ENCODE measurements at places on chromosomes 6 and 20.
A peak's percentile ranks its signal among the peaks of the same experiment; 100 is the strongest.

DNA sequence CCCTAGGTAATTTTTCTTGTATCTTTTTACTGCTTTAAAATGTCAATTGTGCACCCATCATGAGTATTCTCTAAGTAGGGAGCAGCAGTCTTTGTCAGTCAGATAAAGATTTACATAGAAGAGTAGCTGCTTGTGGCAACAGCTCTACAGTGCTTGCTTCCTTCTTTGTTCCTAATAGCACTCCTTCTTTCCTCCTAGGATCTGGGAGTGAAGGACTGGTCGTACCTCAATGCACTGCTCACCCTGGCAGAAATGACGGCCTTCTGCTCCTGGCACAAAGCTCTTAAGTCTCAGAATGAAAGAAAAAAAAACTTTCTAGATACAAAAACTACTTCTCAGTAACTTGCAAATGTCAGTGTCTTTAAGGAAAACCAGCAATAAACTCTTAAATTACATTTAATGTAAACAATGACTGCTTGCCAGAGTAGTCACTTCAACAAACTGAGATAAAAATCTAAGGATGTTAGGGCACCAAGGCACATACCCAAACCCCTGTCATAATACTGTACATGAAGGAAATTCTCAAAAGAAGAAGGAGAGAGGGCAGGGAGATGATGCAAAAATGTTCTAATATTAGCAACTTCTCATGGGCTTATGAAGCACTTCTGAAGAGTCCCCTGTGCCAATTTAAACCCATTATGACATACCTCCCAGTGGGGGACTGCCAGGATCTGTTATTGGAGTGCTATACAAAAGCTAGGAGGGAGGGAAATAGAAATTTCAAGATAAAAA, 34.0 kb downstream of the NCOA6 start:
- DNase-seq: no peak

GRCh38 chr6:24858177-24858653, 59.5 kb upstream of the ARMH2 start:
- DNase-seq: no peak

DNA sequence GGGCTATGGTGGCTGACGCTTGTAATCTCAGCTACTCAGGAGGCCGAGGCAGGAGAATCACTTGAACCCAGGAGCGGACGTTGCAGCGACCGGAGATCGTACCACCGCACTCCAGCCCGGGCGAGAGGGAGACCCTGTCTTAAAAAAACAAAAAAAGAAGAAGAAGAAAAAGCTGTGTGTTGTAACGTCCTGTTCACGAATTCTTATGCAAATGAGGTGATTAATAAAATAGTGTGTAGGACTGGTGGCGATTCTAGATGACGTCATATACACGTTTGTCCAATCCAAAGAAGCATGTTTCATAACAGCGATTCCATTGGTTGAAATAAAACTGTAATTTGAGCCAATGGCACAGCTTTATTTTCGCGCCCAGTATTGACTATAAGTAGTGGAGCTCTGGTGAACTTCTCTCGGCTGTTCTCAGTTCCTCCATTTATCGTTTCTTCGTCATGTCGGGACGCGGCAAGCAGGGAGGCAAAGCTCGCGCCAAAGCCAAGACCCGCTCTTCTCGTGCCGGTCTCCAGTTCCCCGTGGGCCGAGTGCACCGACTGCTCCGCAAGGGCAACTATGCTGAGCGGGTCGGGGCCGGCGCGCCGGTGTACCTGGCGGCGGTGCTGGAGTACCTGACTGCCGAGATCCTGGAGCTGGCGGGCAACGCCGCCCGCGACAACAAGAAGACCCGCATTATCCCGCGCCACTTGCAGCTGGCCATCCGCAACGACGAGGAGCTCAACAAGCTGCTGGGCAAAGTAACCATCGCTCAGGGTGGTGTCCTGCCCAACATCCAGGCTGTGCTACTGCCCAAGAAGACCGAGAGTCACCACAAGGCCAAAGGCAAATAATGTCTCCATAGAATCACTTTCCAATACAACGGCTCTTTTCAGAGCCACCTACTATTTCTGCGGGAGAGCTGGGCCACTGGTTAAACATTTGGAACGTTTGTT, 47.0 kb downstream of the OR2B2 start:
- peak; percentile 43 for DNase-seq

- no peak for DNase-seq
Observed at GRCh38 chr20:49549801-49550551, 18.0 kb downstream of the PTGIS start.

- peak; percentile 52 for DNase-seq
Observed at GRCh38 chr6:108560463-108561308, at the start of gene FOXO3. FOXO3 (plus strand) TSS chr6:108560917; CDS start chr6:108561209, 292 bp downstream.

DNA sequence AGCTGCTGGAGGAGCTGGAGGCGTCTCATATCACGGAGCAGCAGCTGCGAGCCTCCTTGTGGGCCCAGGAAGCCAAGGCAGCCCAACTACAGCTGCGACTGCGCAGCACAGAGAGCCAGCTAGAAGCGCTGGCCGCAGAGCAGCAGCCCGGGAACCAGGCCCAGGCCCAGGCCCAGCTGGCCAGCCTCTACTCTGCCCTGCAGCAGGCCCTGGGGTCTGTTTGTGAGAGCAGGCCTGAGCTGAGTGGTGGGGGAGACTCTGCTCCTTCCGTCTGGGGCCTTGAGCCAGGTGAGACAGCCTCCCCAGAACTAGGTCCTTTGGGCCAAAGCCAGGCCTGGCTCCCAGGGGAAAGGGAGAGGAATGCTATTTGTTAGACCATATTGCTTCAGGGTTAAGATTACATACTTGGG, 31.7 kb downstream of the C20orf173 start:
- DNase-seq: no peak

DNA sequence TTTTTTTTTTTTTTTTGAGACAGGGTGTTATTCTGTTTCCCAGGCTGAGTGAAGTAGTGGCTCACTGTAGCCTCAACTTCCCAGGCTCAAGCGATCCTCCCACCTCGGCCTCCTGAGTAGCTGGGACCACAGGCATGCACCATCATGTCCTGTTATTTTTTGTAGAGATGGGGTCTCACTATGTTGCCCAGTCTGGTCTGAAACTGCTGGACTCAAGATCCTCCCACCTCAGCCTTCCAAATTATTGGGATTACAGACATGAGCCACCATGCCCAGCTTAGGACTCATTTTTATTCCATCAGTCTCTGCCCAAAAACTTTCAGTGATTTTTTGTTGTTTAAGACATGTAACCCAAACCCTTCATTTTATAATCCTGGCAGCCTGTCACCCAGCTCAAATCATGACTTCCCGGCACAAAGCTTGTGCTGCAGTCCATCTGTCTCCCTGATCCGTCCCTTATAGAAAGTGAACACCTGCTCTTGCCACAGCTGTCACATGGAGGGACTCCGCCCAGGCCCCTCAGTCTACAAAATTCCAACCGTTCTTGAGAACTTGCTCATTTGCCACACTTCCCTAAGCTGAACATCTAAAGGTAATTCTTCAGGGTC, 183.9 kb upstream of the JARID2 start:
- no peak for DNase-seq

DNA sequence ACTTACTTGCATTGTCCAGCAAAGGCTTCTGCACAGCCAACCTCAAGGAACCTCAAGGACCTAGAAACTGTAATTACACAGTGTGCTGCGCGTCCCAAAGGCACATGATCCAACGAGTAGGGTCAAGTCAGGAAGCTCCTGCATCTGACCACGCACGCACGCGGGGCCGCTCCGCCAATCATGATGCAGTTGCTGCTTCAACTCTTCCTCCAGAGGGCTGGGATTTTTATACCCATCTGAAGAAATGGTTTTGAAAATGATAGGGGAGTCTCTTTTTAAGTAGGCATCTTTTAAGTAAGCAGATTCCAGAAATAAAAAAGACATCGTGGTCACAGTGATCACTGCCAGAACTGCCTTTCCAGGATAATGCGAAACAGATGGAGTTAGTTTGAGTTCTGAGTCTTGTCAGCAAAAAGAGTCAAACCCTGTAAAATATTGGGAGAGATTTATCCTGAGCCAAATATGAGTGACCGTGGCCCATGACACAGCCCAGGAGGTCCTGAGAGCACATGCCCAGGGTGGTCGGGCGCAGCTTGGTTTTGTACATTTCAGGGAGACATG, 34.0 kb downstream of the KIF25 start:
- DNase-seq: no peak

DNA sequence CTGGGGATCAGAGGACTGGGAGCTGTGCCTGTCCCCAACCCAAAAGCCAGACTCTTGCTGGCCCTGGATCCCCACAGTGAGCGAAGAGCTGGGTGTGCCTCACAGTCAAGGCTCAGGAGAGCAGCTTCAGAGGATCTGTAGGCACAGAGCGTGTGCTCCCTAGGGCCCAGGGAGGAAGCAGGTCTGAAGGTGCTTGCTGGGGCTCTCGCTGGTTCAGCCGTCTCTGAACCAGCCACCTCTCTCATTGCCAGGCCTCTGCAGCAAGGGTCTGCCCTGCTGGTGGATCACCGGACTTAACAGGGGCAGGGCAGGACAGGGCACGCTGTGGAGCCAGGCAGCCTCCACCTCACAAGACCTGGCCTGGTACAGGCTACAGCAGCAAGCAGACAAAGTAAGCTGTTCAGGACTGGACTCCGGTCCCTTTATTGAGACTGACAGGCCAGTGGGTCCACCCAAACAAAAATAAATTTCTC, 13.8 kb downstream of the PCIF1 start:
- no peak for DNase-seq

DNA sequence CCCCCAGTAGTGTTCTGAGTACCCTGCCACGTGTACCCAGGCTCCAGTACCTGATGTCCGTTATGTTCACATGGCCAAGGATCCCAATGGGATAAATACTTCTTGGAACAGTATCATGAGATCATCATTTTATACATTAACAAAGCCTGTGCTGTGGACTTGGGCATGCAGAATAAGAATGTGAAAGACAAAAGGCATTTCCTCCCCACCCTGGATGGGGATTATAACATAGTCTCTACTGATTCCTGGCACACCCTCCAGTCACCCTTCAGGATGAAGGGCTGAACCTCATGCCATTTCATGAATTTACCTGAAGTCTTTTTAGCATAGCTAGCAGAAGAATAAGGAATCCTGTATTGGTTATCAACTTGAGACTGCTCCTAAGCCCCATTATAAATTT, 2.8 kb downstream of the TNFRSF21 start:
- DNase-seq: no peak

DNA sequence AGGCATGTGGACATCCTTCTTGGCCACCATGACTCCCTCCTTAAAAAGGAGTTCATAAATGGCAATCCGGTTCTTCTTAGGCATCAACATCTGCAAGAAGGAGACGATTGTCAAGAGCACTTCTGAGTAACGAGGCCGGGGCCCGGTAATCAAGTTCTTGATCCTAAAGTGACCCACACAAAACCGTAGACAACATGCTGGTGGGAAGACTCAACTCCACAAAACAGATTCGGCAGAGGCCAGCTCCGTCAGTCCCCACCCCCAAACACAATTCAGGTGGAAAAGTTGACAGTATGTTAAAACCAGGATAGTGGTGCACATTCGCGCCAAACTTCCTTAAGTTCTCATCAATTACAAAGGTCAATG, 754 bp downstream of the RPS10 start:
- no peak for DNase-seq

GRCh38 chr20:59771506-59772372, 161.7 kb downstream of the SYCP2 start:
- no peak for DNase-seq

GRCh38 chr20:63606686-63607085, 20.2 kb downstream of the GMEB2 start:
- no peak for DNase-seq

DNA sequence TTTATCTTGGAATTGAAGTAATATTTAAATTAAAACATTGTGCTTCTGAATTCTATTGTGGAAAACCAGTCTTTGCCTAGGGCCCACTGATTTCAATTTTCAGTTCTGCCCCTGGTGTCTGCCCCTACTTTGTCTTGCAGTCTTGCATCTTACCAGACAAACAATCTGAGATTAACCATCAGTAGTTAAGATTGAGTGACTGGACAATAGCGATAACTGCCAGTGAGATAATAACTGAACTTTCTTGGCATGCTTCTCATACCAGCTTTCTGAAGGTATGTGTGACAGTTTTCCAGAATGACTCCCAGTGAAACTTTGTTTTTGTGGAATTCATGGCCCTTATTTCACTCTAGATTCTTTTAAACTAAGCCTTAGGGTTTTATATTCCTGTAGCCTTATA, 53.5 kb downstream of the KCNQ5 start:
- DNase-seq: no peak

- no peak for DNase-seq
Observed at GRCh38 chr20:62721511-62722370, 13.1 kb downstream of the NTSR1 start.

- DNase-seq: no peak
Observed at GRCh38 chr6:115544765-115545671, 515.7 kb downstream of the FRK start.

DNA sequence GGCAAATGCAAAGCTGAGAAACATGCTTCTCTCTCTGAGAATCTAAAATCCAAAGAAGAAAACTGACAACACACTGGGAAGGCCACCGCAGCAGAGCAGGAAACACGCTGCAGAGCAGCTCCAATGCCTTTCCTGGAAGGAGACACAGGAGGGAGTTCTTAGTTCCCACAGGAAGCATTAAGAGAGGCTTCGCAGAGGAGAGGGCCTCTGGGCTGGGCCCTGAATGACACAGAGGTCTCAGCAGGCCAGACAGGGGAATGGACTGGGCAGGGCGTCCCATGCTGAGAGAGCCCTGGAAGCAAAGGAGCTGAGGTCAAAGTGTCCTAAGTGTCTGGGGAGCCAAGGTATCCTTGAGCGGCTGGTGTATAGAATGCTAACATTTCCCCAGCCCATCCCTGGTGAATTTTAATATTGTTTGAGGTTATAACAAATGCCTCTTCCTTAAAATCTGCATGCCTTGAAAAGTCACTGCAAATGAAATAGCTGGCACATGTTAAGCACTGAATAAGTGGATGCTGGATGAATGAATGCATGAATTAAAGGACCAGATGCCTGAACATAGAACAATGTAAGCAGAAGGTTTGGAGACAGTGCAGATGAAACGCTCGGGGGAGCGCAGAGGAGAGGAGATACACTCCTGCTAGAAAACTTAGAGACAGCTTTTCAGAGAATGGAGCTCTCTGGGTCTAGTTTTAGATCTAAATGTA, 110.0 kb upstream of the SYNDIG1 start:
- DNase-seq: no peak

- DNase-seq: no peak
Observed at GRCh38 chr6:165575158-165575549, 87.9 kb downstream of the PDE10A start.

DNA sequence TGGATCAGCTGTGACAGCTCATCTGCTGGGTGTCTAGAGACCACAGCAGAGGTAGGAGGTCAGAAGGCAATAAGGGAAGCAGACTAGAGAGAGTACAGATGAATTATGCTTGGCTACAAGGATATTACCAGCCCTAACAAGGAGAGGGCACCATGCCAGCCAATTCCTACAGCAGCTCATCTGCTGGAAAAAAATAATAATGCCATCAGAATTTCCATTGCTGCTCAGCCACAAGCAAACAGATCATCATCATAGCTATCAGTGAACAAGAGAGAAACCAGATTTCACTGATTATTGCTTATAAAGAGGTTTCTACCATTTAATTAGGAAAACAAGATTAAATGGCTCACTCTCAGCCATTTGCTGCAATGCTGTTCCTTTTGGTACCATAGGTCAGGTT, 66.5 kb downstream of the PSMG4 start:
- DNase-seq: no peak
